Stimulated activated CD4-positive, alpha-beta T cell treated with anti-CD3 and anti-CD28 coated beads, Interleukin-1b, Interleukin-23, amount 100 ng/mL, for 24 hours (primary cell): ENCODE measurements at places on chromosomes 3 and 15.

GRCh38 chr15:32670623-32671022 is 29.1 kb downstream of the SCG5 start:
- DNase-seq, result no peak

- DNase-seq, result no peak
These were observed 156.9 kb downstream of the AGBL1 start for GRCh38 chr15:86236356-86237110.

DNA sequence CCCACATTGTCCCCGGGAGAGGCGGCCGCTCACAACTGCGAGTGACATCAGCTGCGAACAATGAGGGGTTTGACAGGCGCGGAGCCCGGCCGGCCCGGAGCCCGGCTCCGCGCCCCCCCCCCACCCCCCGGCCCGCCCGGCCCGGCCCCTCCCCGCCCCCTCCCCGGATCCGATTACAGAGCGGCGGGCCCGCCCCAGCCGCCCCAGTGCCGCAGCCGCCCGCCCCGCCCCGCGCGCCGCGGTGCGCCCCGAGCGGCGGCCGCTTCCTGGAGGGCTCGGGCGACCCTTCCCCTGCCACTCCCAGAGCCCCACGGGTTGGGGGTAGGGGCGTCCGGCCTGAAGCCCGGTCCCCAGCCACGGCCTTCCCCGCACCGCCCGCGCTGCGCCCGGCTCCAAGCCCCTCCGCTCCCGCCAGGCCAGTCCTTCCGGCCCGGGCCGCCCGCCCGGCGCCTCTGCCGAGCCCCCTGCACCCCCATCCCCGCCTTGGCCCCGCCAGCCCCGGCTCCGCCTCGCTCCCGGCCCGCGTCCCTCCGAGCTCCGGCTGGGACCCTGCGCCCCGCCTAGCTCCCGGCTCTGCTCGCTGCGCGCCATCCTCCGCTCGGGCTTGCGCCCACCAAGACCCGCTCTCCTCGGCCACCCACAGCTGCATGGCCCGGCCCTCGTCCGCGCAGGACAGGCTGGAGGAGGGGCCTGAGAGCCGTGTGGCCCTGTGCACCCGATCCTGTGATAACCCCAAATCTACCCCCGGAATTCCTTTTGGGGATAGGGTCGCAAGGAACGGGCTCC is at the start of gene PCBP4:
Gene PCBP4, minus strand, starts transcription at position 71 of the 786 bp plus-strand sequence. CDS start 6,214 bp downstream, outside the sequence.
- no peak for DNase-seq

- DNase-seq, result no peak
These were observed 213.9 kb upstream of the RBMS3 start for GRCh38 chr3:29067007-29067406.

GRCh38 chr15:33852570-33852969 is 115.7 kb upstream of the CHRM5 start:
- no peak for DNase-seq

- DNase-seq, result no peak
These were observed 228.8 kb upstream of the ALCAM start for GRCh38 chr3:105137911-105138310.

- no peak for DNase-seq
These were observed 68.5 kb downstream of the SAMMSON start for GRCh38 chr3:70067860-70068521.

- DNase-seq, result no peak
These were observed 140.7 kb downstream of the IMPG2 start for GRCh38 chr3:101179637-101180036.
